HFFc6 (cell line): ENCODE measurements at places on chromosomes 4 and X.

DNA sequence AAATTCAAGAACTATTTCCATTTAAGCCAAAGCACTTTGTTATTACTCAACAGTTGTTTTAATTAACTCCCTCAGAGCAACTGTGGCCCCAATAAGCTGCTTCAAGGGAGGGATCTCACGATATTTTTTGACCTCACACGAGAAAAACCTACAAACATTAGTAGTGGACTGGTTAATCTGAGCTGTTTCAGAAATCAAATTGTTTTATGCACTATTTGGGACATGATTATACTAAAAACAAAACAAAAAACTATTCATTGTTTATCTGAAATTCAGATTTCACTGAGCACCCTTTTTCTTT, 74.3 kb downstream of the DCHS2 start:
- DNase-seq, result no peak

- no peak for DNase-seq
These were observed 37.3 kb upstream of the MYOZ2 start for GRCh38 chr4:119098306-119098705.

DNA sequence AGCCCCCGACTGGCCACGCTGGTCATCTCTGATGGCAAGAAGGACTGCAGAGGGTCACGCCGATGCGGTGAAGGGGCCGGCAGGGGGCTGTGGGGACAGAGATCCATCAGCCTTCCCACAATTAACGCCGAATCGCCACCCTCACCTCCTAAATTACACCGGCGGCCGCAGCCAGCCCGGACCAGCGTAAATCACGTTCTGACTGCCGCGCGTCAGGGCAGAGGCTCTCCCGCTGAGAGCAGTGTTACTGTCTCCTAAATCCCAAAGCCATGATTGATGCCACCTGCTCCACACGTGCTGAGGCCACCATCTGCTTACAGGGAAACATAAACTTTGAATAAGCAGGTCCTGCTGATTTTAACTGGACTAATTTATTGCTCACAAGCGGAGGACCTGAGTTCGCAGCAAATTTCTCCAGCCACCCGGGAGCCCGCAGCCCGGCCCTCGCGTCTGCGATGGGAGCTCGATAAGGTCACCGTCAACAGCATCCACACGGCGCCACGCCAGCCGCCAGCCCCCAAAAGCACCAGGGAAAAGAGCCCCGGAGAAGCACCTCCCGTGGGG, 127.3 kb upstream of the NKX1-1 start:
- DNase-seq, result no peak

- DNase-seq, result no peak
These were observed 29.0 kb downstream of the CLDN22 start for GRCh38 chr4:183291070-183291469.

DNA sequence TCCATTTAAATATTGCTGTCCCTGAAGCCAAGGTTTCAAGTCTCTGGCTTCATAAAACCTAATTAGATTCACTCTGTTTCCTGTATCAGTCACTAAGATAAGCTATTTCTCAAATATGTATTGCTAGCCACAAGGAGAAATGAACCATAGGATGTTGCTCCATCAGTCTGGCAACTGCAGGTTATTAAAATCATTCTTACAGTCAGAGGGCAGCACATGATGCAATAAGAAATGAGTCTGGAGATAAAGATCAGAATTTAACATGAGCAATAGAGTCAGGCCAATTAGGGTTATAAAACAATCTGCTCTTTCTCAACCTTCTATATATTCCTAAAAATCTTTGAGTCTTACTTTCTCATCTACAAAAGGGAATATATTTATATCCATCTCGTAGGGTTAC, 7.2 kb downstream of the PRKG2 start:
- peak; percentile 38 for DNase-seq

DNA sequence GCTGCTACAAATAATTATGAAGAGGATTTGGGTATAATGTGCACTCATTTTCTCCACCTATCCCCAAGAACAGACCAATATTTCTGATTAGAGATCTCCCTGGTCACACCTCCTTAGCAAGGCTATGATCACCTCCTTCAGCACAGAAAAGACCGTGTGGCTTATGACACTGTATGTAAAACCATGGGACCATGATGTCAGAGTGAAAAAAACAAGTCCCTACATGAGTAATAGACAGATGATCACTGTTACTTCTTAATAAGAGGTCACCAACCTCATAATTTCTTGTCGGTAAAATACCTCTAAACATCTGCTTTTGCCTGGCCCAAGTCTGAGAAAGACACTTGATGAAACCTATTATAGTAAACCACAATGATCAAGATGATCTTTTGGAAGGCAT, 330.6 kb upstream of the F9 start:
- DNase-seq, result no peak

DNA sequence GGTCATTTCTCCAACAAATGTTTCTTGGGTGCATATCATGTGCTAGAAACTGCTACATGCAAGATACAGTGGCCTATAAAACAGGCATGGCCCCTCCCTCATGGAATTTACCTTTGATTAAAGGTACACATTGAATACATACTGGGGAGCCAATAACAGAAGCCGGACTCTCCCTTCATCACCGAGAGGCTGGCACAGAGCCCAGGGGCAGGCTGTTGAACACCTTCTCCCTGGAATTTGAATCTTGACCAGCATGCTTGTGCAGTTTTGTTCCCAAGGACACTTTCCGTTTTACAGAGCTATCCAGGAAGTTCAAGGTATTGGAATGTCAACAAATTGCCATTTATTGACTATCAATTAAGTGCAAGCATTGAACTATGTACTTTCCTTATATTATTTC, 33.2 kb downstream of the PPARGC1A start:
- no peak for DNase-seq

DNA sequence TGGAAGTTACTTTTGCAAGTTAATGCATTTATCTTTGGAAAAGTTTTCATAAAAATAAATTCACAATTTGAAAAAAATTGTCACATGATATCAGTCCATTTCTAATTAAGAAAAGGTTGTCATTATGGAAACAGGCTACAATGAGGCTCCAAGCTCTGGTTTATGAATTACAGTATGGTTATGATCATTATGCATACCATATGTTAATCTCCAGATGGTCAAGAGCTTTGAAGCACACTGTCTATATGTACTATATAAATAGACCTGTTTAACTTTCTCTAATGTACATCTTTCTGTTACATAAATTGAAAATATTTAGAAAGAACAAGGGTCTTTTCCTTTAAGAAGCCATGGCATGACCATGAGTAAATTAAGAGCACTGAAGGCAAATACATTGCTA, 2338.8 kb downstream of the PCDH7 start:
- no peak for DNase-seq
